Lung (tissue), 17 donors: ENCODE measurements at places on chromosomes 1 and 21.

GRCh38 chr1:160244209-160244608 is 18.1 kb downstream of the DCAF8 start:
- no peaks in the 10 kb centered on the region for H3K27me3 ChIP-seq
- no peak for DNase-seq
- H3K4me1 ChIP-seq = no peaks in the 10 kb centered on the region
- peak overlapping the region; percentile 33 for H3K27ac ChIP-seq
- H3K36me3 ChIP-seq = peaks cover 11% of the 10 kb centered on the region

- H3K27ac ChIP-seq = peak overlapping the region; percentile 54
- H3K4me3 ChIP-seq = no peak overlapping the region
- H3K36me3 ChIP-seq = no peaks in the 10 kb centered on the region
- H3K27me3 ChIP-seq = no peaks in the 10 kb centered on the region
- no peak for DNase-seq
These were observed 33.1 kb downstream of the MAP3K7CL start for GRCh38 chr21:29163341-29164115.

GRCh38 chr1:150162862-150163706 is 13.4 kb downstream of the PLEKHO1 start:
- peak; percentile 96 for DNase-seq
- peaks cover 13% of the 10 kb centered on the region for H3K36me3 ChIP-seq
- no peaks in the 10 kb centered on the region for H3K27me3 ChIP-seq
- peak overlapping the region; percentile 92 for H3K27ac ChIP-seq
- H3K4me1 ChIP-seq = peaks cover 10% of the 10 kb centered on the region
- no peak overlapping the region for H3K4me3 ChIP-seq

- H3K4me3 ChIP-seq = no peak overlapping the region
- no peak overlapping the region for H3K27ac ChIP-seq
- H3K4me1 ChIP-seq = no peaks in the 10 kb centered on the region
These were observed 46.7 kb upstream of the PTBP2 start for GRCh38 chr1:96674915-96675314.

GRCh38 chr1:198978523-198978922 is 339.7 kb downstream of the PTPRC start:
- H3K4me1 ChIP-seq = no peaks in the 10 kb centered on the region
- no peaks in the 10 kb centered on the region for H3K36me3 ChIP-seq
- no peak overlapping the region for H3K4me3 ChIP-seq
- no peak overlapping the region for H3K27ac ChIP-seq
- no peak for DNase-seq
- H3K27me3 ChIP-seq = no peaks in the 10 kb centered on the region

DNA sequence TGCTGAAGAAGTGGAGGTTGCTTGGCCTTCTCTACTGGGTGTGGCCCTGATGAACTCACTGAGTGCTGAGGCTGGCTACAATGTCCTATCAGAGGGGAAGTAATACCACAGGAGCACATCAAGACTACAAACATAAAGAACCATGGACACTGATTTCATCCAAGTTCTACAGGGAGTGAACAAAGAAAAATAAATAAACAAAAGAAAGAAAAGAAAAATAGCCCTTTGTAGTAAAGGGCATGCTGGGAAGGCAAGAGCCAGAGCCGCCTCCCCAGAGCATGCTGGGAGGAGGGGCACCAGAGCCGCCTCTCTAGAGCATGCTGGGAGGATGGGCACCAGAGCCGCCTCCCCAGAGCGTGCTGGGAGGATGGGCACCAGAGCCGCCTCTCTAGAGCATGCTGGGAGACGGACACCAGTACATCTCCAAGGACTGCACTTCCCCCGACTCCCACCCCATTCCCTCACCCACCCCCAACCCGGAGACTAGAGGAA is 65.9 kb downstream of the LAMC2 start:
- no peak overlapping the region for H3K4me3 ChIP-seq
- H3K36me3 ChIP-seq = no peaks in the 10 kb centered on the region
- no peaks in the 10 kb centered on the region for H3K27me3 ChIP-seq
- H3K27ac ChIP-seq = no peak overlapping the region
- peaks cover 4% of the 10 kb centered on the region for H3K4me1 ChIP-seq

GRCh38 chr1:105294838-105295237 is 1545.1 kb downstream of the AMY1C start:
- no peaks in the 10 kb centered on the region for H3K27me3 ChIP-seq
- no peaks in the 10 kb centered on the region for H3K4me1 ChIP-seq
- H3K27ac ChIP-seq = no peak overlapping the region
- no peak for DNase-seq

DNA sequence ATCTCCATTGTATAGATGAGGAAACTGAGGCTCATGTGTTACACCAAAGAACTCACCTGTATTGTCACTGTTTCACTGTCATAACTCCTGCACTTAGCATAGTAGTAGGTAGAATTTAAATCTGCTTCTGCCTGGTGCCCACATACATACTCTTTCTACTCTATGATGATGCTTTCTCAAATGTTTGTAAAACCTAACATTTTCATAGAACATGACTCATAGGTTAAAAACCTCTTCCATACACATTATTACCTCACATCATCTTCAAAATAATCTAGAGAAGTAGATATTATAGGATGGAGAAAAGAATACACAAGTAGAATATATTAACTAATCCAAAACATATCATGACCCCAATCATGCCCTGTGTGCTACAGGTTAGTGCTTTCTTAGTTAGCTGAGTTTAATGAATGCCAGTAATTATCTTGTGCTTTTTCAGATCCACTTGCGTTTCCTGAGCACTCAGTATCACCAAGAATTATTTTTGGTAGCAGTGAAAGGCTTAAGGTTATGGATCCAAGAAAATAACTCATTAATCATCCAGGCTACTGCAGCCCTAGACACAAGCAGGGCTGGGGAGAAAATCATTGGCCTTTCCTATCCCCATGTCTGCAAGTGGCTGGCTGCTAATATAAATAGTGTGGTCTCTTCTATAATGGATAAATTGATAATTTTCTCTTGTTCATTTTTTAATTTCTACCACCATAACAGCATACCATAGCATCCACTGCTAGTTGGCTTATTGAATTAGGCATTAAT is 156.9 kb downstream of the LRRC40 start:
- H3K4me1 ChIP-seq = no peaks in the 10 kb centered on the region
- no peak overlapping the region for H3K4me3 ChIP-seq
- H3K27me3 ChIP-seq = no peaks in the 10 kb centered on the region
- no peak for DNase-seq

GRCh38 chr1:199404976-199405375 is 622.5 kb upstream of the NR5A2 start:
- H3K27ac ChIP-seq = no peak overlapping the region
- no peaks in the 10 kb centered on the region for H3K4me1 ChIP-seq
- H3K27me3 ChIP-seq = no peaks in the 10 kb centered on the region
- no peak for DNase-seq
- H3K36me3 ChIP-seq = no peaks in the 10 kb centered on the region
